GM13976 (cell line): ENCODE measurements at places on chromosomes 2 and 18.

DNA sequence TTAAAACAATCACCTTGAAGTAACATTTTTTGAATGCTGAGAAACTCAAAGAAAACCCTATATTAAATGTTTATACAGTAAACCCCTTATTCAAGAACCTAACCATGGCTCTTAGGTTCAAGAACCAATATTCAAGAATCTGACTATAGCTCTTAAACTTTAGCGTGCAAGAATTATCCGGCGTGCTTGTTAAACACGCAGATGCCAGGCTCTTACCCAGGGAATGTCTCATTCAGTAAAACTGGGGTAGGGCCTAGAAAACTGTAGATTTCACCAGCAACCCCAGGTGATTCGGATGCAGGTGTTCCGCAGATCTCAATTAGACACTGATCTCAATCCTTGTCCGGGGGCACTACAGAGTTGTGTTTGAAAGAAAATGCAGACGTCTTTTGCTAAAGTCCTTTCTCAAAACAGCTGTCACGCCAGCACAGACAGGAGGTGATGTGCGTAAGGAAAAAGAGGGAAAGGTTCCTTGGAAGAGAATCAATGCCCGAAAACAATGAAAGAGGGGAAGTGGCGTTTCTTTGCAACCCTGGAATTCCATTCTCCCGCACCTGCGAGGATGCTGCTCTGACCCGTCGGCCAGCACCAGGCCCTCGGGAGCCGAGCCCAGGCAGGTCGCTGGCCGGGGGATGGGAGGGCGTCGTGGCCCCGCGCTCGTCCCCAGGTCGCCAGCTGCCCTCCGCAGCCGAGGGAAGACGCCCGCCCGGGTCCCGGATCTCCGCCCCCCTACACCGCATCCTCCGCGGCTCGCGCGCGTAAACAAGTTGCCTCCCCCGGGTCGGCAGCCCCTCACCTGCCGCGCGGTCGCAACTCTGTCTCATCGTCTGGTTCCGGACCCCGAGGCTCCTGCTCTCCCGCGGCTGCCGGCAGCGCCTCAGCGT, 851 bp downstream of the EIF2AK3 start:
- peak; percentile 34 for DNase-seq

GRCh38 chr2:74648009-74648443, at the start of gene M1AP:
TSS of gene M1AP (minus strand) at chr2:74648330. CDS start at chr2:74640275, 8,055 bp downstream.
- peak; percentile 51 for DNase-seq

DNA sequence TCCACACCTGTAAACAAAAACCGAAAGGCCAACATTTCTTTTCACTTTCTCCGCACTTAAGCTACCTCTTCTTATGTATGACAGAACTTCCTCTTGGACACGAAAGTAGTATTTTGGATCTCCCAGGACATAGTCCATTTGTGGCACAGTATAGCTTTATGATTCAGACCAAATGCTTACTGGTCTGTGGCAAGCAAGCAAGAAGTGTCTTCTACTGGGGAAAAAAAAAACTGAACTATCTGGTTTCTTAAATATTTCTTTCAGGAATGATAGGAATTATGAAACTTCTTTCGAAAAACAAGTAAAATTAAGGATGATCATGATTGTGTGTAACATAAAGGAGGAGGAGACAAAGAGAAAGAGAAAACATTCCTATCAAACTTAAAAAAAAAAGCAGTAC, 33.6 kb downstream of the SRBD1 start:
- DNase-seq, result no peak

DNA sequence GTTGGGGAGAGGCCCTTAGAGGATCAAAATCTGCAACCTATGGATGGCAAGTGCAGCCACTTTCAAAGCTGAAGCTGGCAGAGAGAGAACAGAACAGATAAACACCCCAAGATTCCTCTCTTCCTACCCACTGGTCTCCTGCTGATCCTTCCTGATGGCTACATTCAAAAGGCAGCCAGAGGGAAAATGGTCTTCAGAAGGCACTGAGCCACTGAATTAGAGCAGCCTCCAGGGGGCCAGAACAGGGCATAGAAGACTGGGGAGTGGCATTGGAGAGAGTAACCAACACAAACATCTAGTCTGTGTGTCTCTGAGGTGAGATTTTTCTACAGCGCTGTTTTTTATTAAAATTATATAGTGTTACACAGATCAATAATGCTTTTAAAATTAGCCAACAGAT, 432.6 kb downstream of the PARD3B start:
- no peak for DNase-seq

DNA sequence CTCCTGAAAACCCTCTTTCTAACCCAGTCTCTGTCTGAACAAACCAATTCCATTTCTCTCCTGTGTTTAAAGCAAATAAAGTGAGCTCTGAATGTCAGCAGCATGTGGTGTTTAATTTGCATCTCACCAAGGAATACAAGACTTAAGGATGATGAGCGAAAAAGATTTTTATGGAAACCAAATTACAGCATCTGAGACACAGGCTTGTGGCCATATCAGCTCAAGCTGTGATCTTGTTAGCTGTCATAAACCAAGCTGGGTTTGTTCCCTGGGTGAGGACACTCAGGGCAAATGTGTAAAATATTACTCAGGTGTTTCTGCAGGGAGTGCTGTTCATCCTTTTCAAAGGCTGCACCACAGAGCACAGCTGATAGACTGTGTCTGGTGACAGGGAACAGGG, 129.3 kb upstream of the REV1 start:
- DNase-seq, result no peak

- peak; percentile 85 for DNase-seq
These were observed 1.0 kb upstream of the GMPPA start for GRCh38 chr2:219497495-219498279.

GRCh38 chr2:189544318-189545042, 36.1 kb downstream of the SLC40A1 start:
- no peak for DNase-seq

GRCh38 chr2:177204417-177204816, 8.2 kb upstream of the HNRNPA3 start:
- DNase-seq, result no peak

DNA sequence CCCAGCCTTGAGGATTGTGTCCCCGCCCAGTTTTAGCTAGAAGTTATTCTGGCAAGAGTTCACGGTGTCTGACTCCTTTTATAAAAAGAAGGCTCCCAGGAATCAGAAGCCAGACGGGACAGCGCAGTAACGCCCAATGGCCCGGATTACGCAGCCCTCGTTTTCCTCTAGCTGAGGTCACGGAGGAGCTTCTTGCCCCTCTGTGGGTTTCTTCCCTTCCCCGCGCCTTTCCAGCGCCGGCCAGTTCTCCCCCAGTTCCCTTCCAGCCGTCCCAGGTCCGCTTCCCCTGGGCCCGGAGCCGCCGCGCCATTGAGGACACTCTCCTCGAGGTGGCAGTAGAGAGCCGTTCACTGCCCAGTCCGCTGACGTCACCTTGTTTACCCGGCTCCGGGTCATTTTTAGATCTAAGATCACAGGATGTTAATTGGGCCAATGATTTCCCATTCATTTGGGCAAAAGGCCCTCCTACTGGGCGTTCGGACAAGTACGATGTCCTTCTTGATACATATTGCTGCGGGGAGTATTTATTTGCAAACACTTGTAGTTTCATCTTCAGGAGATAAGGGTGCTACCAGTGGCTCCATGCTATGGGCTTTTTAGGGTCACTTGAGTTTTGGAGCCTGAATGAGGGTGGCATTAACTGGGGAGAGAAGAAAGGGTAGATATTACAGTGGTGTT, 81.5 kb upstream of the PPM1B start:
- DNase-seq, result peak; percentile 85

DNA sequence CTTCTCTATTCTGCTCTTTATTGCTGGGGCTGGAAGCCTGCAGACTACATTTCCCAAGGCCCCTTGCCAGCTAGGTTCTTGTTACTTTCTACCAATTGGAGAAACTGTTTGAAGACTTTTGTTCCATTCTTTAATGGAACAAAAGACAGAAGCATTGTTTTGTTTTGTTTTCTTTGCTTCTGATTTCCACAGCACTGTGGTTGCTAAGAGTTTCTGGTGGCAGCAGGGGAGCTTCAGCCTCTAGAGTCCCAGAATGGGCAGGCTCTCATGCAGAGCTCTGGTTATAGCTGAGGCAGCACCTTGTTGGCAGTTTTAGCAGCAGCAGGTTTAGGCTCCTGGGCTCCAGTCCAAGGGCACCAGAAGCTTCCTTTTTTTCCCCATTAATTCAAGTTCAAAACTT, 234.3 kb downstream of the ETAA1 start:
- no peak for DNase-seq

DNA sequence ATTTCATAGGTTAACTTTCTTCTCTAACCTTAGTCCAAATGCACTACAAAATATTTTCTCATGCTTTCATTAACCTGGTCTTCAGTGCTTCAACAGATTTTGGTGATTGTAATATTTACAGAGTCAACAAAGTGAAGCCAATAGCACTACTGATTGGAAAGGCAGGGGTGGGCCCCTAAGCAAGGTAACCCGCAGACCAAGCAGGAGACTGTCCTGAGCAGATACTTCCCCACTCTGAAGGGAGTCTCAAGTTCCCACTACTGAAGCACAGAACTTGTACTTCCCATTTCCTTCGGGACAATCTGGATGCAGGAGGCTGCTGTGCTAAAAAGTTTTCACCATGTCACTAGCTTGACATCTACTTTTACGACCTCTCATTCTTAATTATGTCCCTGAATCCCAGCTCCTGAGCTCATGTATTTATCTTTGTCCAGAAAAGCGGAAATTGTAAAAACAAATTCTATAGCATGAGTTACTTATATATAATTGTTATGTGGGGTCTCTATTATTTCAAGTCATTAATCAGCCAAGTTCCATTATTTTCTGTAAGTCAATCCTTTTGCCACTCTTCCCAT, 311.6 kb upstream of the REV1 start:
- no peak for DNase-seq

DNA sequence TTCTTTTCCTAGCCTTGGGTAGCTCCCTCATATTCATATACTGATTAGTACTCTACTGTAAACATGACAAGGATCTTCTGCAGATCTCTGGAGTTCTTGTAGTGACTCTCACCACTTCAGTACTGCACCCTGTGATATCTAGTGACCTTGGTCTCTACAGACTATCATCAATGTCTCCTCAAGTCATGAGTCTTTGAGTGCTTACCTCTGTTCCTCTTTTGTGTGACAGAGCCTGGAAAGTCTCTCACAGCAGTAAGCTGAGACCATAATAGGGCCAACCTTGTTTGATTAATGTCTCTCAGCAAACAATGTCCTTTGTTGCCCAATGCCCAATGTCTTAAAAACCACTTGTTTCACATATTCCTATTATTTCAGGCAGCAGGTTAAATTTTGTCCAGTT, 34.2 kb upstream of the BAZ2B start:
- no peak for DNase-seq

GRCh38 chr2:109613081-109613921, 465 bp downstream of the SEPTIN10 start:
- DNase-seq, result no peak

- DNase-seq, result no peak
These were observed 10.8 kb upstream of the NCOA1 start for GRCh38 chr2:24480245-24480644.

DNA sequence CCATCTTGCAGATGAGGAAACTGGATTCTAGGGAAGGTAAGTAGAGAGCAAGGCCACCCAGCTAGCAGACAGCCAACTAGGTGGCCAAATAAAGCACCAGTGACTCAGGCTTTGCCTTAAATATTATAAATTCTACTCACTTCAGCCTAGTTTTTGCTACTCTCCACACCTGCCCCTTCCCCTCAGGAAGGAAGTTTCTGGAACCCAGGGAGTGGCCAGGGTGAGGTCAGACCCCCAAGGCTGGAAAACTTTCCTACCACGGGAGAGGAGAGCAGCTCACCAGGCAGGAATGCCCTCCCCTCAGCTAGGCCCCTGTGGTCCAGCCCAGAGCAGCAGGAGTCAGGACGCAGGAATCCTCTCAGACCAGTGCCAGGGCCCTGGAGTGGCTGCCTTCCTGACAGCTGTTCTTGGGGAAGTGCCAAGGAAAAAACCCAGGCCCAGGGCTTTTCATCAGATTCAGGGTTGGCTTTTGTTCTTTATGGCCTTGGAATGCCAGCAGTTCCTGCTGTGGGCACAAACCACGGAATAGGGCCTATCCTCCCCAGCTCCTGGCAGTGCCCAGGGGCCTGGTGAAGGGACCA, 5.1 kb upstream of the PAX8 start:
- DNase-seq, result no peak

DNA sequence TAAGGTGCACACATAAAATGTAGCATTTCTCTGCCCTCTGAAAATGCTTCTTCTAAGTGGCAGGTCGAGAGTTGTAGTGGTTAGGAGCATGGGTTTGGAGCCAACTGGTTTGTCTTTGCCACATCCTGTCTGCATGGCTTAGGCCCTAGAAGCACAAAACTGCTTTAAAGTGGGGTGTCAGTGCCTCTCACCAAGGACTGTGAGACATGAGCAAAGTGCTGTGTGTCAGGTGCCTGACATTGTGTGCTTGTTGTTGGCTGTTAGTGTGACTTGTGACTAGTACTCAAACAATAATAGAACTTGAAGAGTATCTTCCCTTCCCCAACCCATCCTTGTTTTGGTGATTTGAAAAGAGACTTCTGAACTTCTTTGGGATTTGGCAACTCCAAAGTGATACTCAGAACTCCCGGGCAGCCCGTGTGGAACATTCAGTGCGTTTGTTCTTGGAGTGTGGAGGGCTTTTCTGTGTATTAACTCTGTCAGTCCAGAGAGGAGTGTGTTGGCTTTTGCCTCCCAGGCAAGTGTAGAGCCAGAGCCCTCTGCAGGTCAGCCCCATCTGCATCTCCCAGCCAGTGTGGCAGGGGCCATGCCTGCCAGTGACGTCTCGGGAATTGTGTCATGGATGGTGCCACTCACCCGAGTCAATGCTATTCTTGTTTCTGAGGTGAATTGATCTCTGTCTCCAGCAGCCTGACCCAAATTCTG, 5.0 kb downstream of the MGAT5 start:
- no peak for DNase-seq

DNA sequence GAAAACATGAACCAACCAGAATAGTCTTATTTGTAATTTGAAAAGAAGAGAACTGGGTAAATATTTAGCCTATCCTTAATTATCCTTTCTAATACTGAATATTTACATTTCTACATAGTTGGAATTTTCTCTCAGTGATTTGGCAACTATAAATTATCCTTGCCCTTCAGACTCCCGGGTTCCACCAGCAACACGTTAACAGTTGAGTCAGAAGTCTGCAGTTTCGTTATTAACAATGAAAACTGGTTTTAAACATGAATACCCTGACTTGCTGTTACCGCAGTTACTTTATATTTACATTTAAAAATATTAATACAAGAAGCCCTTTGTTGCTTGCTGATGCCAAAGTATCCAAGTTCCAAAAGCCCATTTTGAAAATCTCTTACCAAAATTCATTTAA, 673.0 kb downstream of the ARHGAP15 start:
- DNase-seq, result peak; percentile 30

DNA sequence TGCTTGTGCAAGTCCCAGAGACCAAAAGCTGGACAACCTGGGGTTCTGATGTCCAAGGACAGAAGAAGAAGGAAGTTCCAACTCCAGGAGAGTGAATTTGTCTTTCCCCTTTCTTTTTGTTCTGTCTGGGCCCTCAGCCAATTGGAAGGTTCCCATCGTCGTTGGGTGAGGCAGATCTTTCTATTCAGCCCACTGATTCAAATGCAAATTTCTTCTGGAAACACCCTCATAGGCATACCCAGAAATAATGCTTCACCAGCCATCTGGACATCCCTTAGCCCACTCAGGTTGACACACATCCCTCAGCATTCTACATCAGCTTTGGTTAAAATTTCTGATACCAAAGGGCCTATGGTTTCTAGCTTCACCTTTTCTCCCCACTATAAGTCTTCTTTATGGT, 156.5 kb downstream of the SP3 start:
- DNase-seq, result no peak

- no peak for DNase-seq
These were observed 30.1 kb upstream of the GMPPA start for GRCh38 chr2:219468410-219469185.
